ENCODE measurements at places on chromosomes 7 and 10. TPM values are rescaled to one million over a fixed set of nuclear protein-coding genes. Genes with fewer than 3 reads are reported as not detected.

AEBP1 gene
- total RNA-seq = 26.0 TPM

ZNF365 gene
- 1.5 TPM for total RNA-seq

DNA sequence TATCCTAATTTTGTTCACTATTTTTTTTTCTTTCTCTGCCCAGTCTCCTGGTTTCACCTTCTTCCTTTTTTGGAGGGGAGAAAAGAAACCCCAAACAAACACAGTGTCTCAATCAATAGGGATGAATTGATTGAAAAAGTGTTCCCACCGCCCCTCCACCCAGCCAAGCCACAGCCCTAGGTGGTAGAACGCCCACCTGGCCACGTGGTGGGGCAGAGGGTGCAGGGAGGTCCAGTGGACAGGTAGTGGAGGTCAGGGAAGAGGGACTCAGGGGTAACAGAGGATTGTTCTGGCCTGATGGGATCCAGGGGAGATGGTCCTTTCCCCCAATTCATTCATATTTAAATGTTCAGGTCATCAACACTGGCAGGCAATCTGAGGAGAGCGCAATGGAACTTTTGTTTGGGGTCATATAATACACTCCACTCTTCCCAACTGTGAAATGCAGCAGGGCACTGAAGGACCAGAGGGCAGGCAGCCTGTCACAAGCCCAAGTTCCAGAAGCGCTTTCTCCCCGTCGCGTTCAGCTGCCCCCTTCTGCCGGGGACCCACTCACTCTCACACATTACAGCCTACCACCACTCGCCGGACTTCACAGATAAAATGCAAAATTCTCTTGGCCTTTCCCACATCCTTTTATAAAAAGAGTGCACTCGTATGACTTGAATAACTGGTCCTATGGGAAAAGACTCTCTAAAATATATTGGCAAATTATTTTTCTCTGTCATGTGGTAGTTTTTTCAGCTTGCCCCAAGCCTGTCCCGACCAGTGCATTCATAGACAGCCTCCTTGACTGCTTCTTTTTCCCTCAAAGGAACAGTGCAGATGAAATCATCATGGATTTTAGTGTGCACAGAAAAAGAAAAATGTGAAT lies 1.6 kb downstream of the INHBA start:
- no peak for ATAC-seq

DNA sequence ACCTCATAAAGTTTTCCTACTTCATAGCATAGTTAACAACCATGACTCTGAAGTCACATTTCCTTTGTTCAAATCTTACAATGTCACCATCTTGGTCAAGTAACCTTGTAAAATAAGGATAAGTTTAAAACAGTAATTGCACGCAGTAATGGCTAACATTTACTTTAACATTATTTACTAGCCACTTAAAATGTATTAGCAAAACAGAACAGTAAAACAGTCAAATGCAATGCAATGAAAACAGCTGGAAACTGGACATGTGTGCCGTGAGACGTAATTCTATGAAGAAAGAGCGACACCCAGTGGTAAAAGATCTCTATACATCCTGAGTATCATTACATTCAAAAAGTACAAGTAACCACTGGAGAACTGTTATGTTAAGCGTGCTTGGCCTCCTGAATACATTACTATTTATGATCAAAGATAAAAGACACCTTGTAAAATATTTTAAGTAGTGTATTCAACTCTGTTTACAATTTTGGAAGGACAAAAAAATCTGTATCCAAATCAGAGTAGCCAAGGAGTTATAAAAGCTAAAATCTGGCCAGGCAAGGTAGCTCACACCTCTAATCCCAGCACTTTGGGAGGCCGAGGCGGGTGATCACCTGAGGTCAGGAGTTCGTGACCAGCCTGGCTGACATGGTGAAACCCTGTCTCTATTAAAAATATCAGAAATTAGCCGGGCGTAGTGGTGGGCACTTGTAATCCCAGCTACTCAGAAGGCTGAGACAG lies 27.2 kb downstream of the ATE1 start:
- peak; percentile 76 for ATAC-seq

PRSS2 gene
- not detected for total RNA-seq

RAPGEF5 gene
- total RNA-seq = 7.4 TPM

DNA sequence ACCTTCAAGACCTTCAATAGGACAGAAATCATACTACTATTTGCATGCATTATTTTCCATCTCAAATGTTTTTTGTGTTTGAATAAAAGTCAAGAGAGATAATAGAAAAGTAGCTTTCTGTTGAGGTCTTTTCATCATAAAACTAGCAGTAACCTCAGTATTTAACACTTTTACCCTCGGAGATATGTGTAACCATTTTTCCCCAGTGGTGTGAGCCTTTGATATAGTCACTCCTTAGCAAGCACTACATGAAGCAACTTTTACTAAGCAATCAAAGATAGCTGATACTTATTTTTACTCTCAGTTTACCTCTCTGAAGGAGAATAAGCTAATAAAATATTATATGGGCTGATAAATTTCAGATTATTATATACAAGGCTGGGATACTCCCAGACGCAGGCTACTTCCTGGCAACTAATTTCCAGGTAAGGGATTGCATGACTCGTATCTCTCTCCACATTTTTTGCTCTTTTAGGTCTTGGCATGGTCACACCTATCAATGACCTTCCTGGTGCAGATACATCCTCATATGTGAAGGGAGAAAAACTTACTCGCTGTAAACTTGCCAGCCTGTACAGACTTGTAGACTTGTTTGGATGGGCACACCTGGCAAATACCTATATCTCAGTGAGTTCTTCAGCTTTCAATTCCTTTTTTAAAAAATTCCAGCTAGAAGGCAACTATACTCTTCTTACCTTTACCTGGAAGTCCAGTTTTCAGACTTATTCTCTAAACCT lies 91.5 kb upstream of the MXI1 start:
- no peak for ATAC-seq

- no peak for ATAC-seq
These were observed 44.7 kb downstream of the KLF6 start for GRCh38 chr10:3740157-3740871.

DNA sequence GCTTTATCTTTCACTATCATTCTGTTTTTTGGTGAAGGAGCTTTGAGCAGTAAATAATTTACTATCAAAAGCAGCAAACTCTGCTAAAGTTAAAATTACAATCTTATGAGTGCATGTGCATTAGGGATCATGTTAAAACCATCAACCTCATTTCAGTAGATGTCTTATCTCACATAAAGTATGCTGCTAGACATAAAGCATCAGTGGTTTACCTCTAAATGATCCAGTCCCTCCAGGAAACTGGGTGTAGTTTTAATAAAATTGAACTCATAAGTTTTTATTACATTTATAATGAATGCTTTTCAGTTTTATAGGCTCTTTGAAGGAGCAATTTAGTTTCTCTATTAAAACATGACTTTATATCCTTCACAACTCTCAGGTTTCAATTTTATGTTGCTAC lies 108.7 kb downstream of the LRRN3 start:
- no peak for ATAC-seq

LHFPL3 gene
- 16.1 TPM for total RNA-seq

GRCh38 chr7:25928549-25929330 lies 223.3 kb upstream of the NFE2L3 start:
- no peak for ATAC-seq

CALN1 gene
- total RNA-seq = 0.32 TPM

DNA sequence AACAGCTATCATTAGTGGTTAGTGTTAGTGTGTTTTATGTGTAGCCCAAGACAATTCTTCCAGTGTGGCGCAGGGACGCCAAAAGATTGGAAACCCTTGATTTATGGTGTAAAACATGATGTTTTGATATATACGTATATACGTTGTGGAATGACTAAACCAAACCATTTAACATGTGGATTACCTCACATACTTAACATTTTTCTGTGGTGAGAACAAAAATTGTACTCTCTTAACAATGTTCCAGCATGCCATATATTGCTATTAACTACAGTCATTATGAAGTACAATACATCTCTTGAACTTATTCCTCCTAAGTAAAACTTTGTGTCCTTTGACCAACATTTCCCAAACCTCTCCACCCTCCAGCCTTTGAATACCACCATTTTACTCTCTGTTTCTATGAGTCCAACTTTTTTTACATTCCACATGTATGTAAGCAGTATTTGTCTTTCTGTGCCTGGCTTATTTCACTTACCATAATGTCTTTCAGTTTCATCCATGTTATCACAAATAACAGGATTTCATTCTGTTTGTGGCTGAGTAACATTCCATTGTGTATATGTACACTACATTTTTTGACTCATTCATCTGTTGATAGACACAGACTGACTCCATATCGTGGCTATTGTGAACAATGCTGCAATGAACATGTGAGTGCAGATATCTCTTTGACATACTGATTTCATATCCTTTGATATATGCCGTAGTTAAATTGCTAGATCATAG lies 42.2 kb upstream of the MAGI2 start:
- ATAC-seq = no peak

GRCh38 chr7:151131592-151132293 lies 35.8 kb downstream of the GBX1 start:
- ATAC-seq = no peak

DNA sequence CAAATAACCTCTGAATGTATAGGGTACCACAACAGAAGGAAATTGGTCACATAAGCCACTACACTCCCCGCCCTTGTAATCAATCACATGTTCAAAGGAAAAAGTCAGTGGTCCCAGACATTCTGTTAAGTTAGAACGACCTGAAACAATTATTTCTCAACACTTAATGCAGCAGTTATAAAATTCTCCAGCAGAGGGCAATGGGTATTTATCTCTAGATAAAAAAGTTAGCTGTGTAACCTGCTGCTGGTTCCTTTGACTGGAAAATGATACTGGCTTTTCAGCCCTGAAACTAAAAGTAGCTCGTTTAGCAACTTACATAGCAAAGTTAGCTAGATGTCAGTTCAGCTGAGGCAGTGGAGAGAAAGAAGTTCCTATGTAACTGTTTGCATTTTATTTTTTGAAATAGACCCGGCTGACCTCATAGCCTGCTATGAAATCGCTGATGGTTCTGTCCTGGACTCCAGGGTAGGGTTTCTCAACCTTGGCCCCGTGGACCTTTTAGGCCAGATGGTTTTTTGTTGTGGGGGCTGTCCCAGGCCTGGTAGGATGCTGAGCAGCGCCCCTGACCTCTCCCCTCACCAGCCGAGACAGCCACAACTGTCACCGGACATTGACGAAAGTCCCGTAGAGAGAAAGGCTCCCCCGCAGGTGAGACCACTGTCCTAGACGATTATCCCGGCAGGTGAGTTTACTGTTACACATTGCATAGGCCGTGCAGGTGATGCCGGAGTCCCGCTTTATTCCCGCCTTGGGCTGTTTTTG lies 40.2 kb upstream of the PROSER2 start:
- peak; percentile 71 for ATAC-seq

- ATAC-seq = no peak
These were observed 347.1 kb upstream of the NRP1 start for GRCh38 chr10:33681595-33681994.

- ATAC-seq = no peak
These were observed 17.8 kb upstream of the CH25H start for GRCh38 chr10:89224739-89225443.

RPA3 gene
- total RNA-seq = 29.5 TPM

DNA sequence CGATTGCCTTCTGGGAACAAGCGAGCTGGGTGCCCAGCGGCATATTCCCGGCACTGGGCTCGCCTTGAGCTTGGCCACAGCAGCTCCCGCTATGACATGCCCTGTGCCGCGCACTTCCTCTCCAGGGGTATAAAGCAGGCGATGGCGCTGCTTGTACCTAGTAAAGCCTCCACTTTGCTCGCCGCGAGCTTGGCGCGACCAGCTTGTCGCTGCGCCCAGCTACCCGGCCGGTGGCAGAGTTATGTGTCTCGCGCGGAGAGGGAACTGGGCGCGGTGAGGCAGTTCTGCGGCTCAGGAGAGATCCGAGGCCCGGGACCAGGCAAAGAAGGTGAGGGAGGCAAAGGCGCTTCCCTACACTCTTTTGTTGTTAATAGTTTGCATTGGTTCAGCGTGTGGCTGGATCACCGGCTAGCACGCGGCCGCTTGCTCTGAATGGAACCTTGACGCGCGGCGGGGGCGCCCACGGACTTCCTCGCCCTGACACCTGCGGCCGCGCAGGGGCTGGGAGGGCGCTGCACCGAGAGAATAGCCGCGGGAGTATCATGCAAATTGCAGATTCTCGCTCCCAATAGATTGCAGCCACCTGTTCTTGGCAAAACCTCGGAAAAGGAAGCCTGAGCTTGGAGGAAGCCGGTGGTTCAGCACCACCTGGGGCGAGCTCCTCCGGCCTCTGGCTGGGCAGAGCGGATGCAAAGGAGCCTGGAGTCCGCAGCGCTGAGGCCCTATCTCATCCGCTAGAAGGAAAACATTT lies 3.0 kb upstream of the BUB3 start:
- ATAC-seq = no peak

- ATAC-seq = no peak
These were observed 195.4 kb downstream of the EBF3 start for GRCh38 chr10:129768437-129769355.

- no peak for ATAC-seq
These were observed 76.6 kb downstream of the CNNM2 start for GRCh38 chr10:102994531-102995295.

DNA sequence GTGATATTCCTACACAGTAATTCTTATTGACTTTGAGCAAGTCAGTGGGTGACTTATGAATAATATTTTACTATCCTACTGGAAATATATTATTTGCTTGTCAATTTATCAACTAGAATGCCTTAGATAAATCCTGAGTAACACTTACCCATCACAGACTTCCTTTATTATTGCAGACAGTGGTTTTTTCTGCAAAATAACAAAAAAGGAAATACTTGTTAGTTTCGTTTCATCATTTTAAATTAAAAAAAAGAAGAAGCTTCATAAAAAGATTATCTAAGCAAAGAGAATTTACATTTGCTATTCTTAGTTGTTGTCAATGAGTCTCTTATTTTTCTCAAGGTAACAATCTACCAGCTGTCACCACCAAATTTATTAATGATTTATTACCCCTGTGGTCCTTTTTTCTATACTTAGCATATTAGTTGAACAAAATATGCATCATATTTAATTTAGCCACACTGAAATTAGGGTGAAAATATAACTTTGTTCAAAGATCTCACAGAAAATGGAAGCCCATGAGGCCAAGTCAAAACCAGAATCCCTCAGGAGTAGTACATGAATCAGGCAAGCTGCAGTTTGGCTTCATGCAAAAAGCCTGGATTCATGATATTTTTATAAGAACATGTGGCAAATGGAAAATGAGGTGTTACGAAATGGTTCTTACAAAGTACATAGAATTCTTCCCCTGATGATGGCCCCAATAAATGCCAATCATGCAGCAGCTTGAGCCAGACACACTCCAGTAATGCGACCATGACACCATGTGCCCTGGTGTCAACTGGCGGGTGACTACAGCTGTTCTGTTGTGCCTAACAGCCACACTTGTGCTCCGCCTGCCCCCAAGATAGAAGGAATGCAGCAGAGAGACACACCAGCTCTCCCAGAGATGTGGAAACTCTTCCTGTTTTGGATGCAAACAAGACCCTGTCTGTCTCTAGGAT lies 132.6 kb downstream of the ELMO1 start:
- ATAC-seq = no peak

DNA sequence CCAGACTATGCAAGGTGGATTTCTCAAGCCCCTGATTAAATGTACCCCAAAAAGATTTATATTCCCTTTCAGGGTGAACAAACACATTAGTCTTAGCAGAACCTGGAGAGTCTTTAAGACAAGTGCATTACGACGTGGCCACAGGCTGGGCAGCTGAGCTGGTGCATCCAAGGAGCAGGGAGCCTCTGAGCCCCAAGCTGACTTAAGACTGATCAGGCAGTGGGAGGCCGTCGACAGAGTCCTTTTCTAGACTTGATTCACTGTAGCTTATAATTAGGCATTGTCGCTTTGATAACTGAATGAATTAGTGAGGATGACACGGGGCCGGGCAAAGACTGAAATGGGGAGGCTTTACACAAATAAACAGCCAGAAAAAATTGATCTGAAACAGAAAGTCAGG lies 353.2 kb downstream of the GPAM start:
- ATAC-seq = peak; percentile 35

GRCh38 chr10:113540845-113541548 lies 11.9 kb upstream of the HABP2 start:
- ATAC-seq = no peak

FOXI2 gene
- total RNA-seq = 0.04 TPM

Measured in motor neuron (in vitro differentiated cells).